Activated effector memory CD4-positive, alpha-beta T cell treated with anti-CD3 and anti-CD28 coated beads, Interleukin-2, amount 50 U/mL, for 16 hours (primary cell): ENCODE measurements at places on chromosomes 4 and X.
A peak's percentile ranks its signal among the peaks of the same experiment; 100 is the strongest.

- DNase-seq = no peak
Measured at GRCh38 chrX:107451731-107452130, 2.3 kb downstream of the FRMPD3 start.

DNA sequence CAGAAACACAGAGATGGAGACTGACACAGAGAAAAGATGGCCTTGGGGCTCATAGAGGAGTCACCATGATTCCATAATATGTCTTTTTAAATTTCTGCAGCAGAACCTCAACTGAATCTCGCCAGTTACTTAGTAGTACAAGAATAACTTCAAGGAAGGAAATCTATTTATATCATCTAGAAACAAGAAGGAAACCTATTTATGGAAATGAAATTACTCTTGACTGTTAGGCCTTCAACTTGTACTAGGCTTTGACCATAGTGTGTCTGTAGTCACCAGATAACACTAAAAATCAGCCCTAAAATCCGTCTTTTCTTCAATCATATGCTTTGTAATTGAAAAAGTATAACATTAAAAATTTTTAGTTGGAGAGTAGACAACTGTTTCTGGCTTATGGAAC lies 740.4 kb downstream of the TRIML1 start:
- no peak for DNase-seq

- no peak for DNase-seq
Measured at GRCh38 chr4:11489453-11490083, 60.9 kb upstream of the HS3ST1 start.

DNA sequence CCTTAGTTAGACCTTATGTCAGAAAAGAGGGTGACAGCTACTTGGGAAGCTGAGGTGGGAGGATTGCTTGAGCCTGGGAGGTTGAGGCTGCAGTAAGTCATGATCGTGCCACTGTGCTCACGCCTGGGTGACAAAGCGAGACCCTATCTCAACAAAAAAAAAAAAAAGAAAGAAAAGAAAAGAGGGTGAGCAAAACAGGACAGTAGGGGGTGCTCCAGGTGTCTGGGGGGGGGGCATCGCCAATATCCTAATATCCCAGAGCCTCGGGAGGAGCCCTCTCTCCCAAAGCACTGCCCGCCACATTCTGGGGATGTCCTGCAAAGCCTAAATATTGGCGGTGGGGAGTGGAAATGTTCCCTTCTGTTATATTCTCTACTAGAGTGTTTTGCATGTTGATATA lies 120.9 kb upstream of the TBL1X start:
- DNase-seq = no peak

GRCh38 chr4:182812916-182813315 lies 104.3 kb downstream of the DCTD start:
- no peak for DNase-seq

DNA sequence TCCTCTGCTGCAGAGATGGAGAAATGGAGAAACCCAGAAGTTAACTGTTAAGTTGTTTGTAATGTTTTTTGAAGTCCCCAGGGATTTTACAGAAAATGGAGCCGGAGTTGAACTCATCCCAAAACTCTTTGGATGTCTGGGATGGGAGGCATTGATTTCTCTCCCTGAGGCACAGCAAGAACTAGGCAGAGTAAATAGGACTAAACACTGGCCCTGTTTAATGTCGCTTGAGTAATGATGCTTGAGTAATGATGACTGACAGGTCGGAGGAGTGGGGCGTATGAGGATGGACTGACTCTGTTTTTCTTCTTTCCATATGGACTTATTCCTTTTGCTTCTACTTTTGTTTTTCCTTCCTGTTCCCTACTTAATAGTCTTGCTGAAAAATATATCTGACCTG lies 69.9 kb downstream of the ARHGAP10 start:
- no peak for DNase-seq

DNA sequence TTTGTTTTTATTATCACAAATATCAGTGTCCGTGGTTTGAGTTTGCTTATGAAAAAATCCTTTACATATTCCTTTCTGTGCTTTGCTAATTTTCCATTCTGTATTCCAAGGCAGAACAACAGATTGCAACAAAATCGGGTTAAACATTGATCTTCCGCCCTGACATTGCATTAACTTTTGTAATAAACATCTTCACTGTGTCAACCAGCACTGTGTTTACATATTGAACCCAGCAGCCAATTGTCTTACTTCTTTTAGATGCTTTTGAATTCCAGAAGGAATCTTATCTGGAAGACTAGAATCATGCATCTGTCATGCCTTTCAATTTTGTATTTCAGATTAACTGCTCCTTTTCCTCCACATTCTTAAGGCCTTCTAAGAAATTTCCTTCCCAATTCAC lies 147.8 kb upstream of the CXXC4 start:
- no peak for DNase-seq

DNA sequence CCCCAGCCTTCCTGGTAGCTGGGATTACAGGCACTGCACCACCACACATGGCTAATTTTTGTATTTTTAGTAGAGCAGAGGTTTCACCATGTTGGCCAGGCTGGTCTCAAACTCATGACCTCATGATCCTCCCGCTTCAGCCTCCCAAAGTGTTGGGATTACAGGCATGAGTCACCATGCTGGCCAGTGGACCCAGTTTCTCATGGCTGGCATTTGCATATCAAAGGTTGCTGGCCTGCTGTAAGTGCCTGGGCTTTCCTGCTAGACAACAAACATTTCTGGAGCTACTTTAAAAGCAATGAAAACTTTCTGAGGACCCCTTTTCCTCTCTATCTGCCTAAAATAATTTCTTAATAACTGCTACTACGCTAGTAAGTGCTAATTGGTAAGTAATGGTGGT lies 228.2 kb downstream of the PCDH10 start:
- DNase-seq = no peak

DNA sequence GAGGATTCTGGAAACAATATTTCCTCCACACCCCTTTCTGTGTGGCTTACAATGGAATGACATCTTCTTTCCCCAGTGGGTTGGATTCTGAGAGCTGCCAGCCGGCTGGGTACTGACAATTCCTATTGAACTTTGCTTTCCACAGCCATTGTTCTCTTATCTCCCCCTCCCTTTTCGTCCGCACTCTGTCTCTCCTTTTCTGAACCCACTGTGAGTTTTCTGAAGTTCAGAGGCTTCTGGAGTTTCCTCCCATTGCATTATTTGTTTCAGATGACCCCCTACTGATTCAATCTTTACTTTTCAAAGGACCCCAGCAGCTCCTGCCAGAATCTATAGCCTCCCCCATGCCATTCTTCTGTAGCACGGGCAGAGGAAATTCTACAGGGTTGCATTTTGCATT lies 10.4 kb downstream of the SMPX start:
- DNase-seq = no peak

DNA sequence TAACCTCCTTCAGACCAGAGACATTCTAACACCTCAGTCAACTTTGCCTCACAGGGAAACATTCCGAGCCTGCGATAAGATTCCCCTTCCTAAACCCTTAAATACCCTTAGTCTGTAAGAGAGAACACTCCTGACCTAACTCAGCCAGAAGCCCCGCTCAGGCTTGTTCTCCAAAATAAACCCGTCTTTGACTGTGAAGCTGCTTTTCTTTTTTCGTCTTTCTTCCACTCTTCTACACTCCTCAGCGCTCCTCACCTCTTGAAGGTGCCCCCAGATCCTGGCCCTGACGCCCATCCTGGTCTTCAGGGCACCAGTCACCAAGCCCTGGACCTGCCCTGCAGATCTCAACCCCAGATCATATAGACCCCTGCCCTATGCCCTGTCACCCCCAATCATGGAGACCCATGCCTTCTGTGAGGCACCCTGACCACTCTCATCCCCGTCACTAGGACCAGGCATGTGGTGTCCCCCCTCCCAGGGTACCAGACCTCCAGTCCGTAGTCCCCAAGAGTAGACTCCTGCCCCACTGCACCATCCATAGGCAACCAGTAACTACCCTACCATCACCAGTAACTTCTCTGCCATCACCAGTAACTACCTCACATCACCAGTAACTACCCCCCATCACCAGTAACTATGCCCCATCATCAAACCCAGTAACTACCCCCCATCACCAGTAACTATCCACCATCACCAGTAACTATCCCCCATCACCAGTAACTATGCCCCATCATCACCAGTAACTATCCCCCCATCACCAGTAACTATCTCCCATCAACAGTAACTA lies 3.5 kb downstream of the ASMTL start:
- peak; percentile 59 for DNase-seq

GRCh38 chr4:3472411-3473141 lies 9.5 kb downstream of the DOK7 start:
- no peak for DNase-seq

GRCh38 chr4:82425478-82425877 lies 4.8 kb downstream of the HNRNPDL start:
- DNase-seq = no peak

DNA sequence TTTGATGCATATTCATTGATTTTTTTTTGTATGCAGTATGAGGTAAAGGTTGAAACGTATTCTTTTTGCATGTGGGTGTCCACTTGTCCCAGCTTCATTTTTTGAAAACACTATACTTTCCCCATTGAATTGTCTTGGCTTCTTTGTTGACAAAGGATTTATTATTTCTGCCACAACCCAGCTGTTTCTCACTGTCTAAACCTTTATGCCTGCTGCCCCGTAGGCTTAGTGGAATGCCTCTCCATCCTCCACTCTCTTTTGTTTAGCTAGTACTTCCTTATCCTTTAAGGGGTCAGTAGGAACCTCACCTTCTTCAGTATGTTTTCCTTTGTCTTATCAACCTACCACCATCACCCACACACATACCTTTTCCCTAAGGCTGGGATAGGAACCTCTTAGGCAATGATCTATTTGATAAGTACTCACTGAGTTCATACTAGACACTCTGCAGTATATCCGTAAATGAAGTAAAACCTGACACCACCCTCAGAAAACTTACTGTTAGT lies 8.5 kb downstream of the FMR1 start:
- no peak for DNase-seq

DNA sequence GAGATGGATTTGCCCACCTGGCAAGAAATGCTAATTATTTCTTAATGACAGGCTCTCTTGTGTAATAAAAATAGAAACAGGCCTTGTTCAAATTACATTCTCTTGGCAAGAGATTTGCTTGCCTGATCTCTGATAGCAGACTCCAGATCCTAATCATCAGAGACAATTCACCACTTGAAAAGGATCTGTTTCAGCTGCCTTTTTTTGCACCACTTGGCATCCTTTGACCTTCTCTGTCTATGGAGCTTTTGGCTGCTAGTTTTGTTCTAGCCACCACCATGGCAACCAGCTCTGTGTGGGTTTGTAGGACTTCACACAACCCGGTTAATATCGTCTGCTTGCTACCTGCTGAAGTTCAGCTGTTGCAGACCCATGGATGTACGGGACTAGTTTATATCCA lies 241.1 kb upstream of the TLL1 start:
- DNase-seq = no peak

DNA sequence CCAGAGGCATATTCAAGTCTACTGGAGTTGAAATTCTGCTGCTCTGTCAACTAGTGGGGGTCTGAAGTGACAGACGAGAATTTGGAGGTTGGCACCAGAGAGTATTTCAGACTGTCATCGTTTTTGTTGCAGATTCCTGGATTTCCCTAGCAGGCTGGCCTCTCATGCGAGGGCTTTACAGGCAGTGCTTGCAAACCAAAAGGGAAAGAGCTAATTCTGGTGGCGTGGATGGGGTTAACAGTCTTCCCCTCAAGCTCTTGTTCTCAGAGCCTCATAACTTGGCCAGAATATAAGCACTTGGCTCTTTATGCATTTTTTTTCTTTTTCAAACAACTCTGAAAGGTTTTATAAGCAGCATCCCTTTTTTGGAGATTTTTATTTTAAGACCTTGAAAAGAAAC lies at the start of gene SPARCL1:
Gene SPARCL1 (minus strand): TSS at position 190 of the 400 bp plus-strand sequence. CDS start 29,802 bp downstream, outside the sequence.
- no peak for DNase-seq

DNA sequence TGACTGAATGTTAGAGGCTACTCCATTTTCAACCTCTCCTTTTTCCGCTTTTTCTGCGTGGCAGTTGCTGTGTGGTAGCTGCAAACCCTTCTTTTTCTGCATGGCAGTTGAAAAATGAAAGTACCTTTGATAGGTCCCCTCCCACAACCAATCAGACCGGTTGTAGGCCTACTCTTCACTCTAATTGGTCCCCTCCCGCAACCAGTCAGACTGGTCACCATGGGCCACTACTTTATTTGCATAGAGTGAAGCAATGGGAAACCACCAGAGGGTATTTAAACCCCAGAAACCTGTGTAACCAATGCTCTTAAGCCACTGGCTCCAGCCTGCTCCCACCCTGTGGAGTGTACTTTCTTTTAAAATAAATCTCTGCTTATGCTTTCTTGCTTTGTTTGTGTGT lies 877.8 kb downstream of the FAM133A start:
- DNase-seq = no peak

DNA sequence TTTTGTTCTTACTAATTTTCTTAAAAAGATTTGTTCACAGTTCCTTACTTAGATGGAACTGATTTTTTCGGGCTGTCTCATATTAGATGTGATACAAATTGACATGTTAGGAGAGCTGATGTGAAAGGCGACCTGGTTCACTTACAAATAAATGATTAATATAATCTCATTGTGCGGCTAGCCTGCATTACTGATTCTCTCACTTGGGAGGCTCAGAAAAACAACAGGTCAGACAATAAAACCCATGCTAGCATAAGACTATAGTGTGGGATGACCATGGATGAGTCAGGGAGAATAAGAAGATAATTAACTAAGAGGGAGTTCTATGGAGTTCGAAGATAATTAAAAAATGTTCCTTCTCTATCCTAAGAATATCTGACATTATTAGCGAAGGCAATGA lies 40.8 kb downstream of the RTL9 start:
- DNase-seq = no peak
